ENCODE measurements at places on chromosomes 13 and 19. TPM values are rescaled to one million over a fixed set of nuclear protein-coding genes. Genes with fewer than 3 reads are reported as not detected.
A peak's percentile ranks its signal among the peaks of the same experiment; 100 is the strongest.

DNA sequence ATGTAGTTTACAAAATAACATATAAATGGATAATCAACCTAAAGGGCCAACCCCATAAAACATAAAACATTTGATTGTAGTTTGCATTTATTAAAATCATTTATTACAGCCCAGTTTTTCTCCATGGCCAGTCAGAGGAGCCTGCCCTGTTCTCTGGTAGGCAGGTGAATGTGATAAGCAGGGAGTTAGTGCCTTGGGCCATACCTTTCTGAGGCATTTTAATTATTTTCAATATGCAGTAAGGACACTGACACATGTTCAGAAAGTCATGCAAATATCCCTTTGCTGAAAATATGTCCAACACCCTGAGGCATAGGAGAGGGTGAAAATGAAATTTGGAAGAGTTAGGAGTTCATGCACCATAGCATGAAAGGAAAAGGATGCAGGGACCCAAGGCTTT is 242.6 kb upstream of the EDNRB start:
- no peak for DNase-seq

DNA sequence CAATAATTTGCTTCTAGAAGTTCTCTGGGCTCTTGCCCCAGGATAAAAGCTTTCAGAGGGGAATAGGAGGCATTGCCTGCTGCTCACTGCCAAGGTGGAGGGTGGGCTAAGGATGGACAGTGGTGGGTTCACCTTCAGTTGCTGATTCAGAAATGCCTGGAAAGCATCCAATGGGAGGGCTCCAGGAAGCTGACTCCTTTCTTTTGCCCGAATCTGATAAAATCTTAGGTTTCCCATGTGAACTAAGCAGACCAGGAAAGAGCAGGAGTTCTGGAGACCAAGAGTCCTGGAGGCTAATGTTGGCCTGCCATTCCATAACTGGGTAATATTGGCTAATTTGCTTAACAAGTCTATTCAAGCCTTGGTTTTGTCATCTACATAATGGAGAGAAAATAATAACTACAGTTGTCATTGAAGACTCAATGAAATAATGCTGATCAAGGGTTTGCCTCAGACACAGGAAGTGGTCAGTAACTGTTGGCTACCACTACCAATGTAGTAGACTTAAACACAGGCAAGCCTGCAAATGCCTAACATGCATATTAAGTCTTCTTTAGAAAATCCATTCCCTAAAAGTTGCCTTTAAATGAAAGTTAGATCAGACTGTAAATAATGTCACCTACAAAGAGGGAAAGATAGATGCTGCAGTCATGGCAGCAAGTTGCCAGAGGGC is 528.4 kb upstream of the NBEA start:
- DNase-seq, result no peak

DNA sequence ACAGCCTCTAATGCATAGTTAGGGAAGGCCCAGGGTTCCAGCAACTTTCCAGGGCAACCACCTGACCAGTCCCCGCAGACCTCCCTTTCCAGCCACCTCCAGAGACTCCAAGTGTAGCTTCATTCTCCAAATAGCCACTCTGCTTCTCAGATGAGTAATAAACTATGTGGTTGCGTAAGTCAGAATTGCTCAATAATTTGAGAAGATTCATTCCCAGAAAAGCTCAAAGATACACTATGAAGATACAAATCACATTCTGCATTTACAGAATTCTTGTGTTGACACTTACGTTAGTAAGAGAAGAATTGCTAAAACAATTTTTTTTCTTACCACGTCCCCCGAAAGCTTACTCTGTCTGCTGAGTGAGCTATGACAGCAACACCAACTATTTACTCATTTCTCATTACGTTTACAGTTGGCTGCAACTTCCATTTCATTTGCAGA is 8.2 kb upstream of the LATS2 start:
- peak; percentile 57 for DNase-seq

DNA sequence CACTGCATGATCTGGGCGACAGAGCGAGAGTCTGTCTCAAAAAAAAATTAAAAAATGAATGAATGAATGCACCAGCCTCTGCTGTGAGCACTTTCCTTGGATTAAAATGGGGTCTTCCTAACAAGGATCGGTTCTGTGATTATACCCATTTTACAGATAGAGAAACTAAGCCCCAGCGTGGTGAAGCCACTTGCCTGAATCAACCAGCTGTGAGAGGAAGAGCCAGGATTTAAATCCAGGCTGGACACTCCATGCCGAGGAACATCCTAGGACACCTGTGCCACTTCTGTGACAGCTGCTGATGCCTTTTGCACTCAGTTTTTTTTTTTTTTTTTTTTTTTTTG is 14.1 kb downstream of the TLE5 start:
- DNase-seq, result no peak

GRCh38 chr13:98468361-98468760 is 108.5 kb downstream of the STK24 start:
- DNase-seq, result no peak

- DNase-seq, result no peak
Observed at GRCh38 chr19:44847144-44848035, 1.3 kb downstream of the NECTIN2 start.

- DNase-seq, result peak; percentile 89
Observed at GRCh38 chr13:30932481-30933353, at the start of gene TEX26. Gene TEX26 (plus strand): TSS chr13:30932656. CDS start chr13:30932716, 60 bp downstream.

DNA sequence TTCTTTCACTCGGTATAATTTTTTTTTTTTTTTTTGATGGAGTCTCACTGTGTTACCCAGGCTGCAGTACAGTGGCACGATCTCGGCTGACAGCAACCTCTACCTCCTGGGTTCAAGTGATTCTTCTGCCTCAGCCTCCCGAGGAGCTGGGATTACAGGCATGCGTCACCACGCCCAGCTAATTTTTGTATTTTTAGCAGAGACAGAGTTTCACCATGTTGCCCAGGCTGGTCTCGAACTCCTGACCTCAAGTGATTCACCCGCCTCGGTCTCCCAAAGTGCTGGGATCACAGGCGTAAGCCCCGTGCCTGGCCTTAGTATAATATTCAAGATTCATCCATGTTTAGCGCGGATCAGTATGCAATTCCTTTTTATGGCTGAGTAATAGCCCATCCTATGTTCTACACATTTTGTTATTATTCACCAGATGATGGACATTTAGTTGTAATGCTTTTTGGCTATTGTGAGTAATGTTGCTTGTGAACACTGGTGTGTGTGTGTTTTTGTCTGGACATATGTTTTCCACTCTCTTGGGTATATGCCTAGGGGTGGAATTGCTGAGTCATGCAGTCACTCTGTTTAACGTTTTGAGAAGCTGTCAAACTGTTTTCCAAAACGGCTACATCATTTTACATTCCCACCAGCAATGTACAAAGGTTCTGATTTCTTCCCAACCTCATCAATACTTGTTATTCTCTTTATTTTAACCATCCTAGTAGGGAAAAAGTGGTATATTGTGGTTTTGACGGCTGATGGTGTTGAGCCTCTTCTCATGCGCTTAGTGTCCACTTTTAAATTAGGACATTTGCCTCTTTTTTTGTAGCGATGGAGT is 22.9 kb downstream of the PLEKHF1 start:
- DNase-seq, result no peak

GRCh38 chr13:35961461-35962220 is 169.5 kb downstream of the DCLK1 start:
- no peak for DNase-seq

DNA sequence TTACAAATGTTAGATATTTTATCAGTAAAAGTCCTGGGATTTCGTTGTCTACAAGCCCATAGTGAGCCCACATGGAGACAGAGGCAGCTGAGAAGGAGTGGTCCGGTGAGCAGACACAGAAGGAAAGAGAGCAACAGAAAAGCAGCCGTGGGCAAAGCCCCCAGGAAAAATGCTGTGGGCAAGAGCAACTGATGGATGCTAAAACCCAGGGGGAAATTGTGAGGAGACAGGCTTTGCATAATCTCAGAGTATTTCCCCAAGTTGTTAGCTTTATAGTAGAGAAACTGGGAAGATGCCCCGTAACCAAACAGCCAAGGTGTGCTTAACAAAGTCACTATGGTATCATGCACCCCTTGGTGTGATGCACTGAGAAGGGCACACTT is 35.1 kb downstream of the GJA3 start:
- DNase-seq, result no peak

GRCh38 chr19:19203012-19203856 is at the start of gene NR2C2AP:
Gene NR2C2AP (minus strand): TSS chr19:19203414. CDS start chr19:19203060, 354 bp downstream.
- peak; percentile 98 for DNase-seq

DNA sequence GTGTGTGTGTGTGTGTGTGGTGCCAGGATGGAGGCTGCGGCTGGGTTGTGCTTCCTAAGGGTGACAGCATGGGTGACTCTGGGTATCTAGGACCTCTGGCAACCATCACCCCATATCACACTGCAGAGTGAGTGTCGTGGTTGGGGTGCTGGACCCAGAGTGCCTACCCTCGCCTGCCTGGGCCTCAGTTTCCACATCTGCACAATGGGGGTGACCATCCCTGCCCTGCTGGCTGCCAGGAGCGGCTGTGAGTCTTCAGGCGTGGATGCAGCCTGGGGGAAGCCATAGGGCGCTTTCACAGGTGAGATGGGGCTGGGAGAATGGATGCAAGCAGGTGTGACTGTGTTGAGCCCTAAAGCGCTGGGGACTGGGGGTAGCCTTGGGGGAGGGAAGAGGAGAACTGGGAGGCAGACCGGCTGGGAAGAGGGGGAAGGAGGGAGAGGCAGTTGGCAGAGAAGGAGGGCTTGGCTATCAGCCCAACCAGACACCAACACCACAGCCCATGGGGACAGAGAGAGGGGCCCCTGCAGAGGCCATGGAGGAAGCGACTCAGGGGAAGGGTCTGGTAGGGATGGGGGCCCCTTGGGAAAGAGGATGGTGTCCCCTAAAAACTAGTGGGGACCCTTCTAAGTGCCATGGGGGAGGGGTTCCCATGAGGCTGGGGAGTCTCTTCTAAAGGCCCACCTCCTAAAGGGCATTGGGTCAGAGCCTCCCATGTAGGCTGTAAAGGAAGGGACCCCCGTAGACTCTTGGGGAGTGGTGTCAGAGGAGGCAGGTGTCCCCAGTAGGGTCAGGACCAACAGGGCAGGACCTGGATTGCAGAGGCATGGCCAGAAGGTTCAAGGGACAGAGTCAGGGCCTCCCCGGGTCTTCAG is 1.7 kb downstream of the PLPPR2 start:
- DNase-seq, result no peak

DNA sequence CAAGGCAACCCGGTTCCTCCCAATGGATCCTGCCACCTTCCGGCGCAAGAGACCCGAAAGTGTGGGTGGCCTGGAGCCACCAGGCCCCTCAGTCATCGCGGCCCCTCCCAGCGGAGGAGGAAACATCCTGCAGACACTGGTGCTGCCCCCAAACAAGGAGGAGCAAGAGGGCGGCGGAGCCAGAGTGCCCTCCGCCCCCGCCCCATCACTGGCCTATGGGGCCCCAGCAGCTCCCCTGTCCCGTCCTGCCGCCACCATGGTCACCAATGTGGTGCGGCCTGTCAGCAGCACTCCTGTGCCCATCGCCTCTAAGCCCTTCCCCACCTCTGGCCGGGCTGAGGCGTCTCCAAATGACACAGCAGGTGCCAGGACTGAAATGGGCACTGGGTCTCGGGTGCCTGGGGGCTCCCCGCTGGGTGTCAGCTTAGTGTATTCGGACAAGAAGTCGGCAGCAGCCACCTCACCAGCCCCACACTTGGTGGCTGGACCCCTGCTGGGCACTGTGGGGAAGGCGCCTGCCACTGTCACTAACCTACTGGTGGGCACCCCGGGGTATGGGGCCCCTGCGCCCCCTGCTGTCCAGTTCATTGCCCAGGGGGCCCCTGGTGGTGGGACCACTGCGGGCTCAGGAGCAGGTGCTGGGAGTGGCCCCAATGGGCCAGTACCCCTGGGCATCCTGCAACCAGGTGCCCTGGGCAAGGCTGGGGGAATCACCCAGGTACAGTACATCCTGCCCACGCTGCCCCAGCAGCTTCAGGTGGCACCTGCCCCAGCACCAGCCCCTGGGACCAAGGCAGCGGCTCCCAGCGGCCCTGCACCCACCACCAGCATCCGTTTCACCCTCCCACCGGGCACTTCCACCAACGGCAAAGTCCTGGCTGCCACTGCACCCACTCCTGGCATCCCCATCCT is 11.2 kb upstream of the PRR19 start:
- DNase-seq, result no peak

- DNase-seq, result no peak
Observed at GRCh38 chr19:2638417-2638940, 64.0 kb downstream of the GNG7 start.

GRCh38 chr13:20156702-20157101 is 4.2 kb downstream of the GJA3 start:
- no peak for DNase-seq

- DNase-seq, result no peak
Observed at GRCh38 chr19:49145573-49146407, 9.4 kb downstream of the HRC start.

- DNase-seq, result no peak
Observed at GRCh38 chr19:2798733-2799132, 13.4 kb downstream of the THOP1 start.

DNA sequence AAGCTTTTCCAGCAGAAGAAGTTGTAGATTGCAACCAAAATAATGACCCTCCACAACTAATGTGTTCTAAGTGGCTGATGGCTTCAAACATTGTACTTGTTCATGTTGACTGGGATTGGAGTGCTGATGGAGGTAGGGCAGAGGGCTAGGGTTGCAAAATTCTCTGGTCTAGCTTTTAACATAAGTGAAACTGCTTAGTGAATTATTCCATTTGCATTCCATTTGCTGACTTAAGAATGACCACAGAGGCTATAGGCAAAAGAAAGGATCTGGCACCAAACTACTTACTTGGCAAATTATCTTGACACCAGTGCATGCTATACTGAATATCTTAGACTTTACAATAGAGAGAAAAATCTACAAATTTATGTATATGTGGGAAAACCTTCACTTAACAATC is 287.0 kb downstream of the FGF9 start:
- no peak for DNase-seq

- DNase-seq, result no peak
Observed at GRCh38 chr13:37229931-37230330, 124.5 kb upstream of the CSNK1A1L start.

GRCh38 chr19:5664515-5664914 is 15.8 kb downstream of the MICOS13 start:
- no peak for DNase-seq

YJU2 gene
- total RNA-seq, result 17.0 TPM

TMPRSS9 gene
- total RNA-seq, result 0.17 TPM

TLE2 gene
- total RNA-seq, result 34.0 TPM

C5AR1 gene
- 32.6 TPM for total RNA-seq

TDRD12 gene
- total RNA-seq, result 1.6 TPM

CCNA1 gene
- not detected for total RNA-seq

AP2S1 gene
- total RNA-seq, result 63.5 TPM

GRIN3B gene
- not detected for total RNA-seq

ONECUT3 gene
- not detected for total RNA-seq

CLIP3 gene
- total RNA-seq, result 62.9 TPM

RTBDN gene
- total RNA-seq, result 0.83 TPM
